Substantia nigra (tissue), 51 donors: ENCODE measurements at places on chromosomes 13 and 19.

DNA sequence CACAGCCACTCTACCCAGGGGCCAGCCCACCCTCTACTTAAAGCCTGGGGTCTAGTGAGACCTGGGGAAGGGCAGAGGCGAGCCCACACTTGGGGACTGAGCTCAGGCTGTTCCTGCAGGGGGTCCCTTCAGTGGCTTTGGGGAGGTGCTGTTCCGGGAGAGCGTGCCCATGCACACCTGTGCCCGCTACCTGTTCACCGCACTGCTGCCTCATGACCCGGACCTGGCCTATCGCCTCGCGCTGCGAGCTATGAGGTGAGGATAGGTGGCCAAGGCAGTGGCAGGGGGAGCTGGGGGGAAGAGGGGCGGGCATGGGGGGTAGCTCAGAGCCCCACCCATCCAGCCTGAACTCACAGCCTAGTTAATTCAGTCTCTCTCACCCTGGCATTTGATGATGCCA is 24.0 kb downstream of the ZSWIM4 start:
- no peak for DNase-seq

GRCh38 chr19:17394891-17395415 is 957 bp upstream of the CCDC194 start:
- DNase-seq = no peak

- no peak for DNase-seq
Observed at GRCh38 chr13:114157869-114158495, 21.1 kb upstream of the CFAP97D2 start.

- peak; percentile 84 for DNase-seq
Observed at GRCh38 chr19:2627319-2627829, 75.1 kb downstream of the GNG7 start.

- no peak for DNase-seq
Observed at GRCh38 chr19:50706387-50706786, 13.2 kb downstream of the SHANK1 start.

DNA sequence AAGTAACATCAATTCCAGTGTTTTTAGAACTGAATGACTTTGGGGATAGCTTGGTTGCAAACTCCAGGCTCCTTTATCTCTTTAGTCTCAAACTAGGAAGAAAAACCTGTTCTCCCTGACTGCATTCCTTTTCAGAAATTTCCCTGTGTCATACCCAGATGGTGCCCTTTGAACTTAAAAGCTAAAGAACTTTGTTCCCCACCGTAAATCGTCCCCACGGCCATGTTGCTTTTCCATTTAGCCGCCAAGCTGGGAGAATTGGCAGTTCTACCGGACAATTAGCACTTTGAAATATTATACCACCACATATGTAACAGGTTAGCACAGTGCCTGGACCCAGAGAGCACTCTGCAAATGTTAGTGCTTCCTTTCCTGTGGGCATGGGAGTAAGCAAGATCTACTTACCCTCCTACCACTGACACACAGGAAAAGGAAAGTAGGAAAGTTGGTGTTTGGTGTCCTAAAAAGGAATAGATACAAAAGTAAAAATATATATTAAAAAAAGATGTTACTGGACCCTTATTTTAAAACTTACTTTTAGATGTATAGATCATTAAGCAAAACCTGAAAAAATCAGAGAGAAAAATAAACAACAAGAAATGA is 191.9 kb upstream of the MIR17HG start:
- DNase-seq = no peak

- DNase-seq = no peak
Observed at GRCh38 chr13:71213252-71213821, 653.7 kb downstream of the DACH1 start.

DNA sequence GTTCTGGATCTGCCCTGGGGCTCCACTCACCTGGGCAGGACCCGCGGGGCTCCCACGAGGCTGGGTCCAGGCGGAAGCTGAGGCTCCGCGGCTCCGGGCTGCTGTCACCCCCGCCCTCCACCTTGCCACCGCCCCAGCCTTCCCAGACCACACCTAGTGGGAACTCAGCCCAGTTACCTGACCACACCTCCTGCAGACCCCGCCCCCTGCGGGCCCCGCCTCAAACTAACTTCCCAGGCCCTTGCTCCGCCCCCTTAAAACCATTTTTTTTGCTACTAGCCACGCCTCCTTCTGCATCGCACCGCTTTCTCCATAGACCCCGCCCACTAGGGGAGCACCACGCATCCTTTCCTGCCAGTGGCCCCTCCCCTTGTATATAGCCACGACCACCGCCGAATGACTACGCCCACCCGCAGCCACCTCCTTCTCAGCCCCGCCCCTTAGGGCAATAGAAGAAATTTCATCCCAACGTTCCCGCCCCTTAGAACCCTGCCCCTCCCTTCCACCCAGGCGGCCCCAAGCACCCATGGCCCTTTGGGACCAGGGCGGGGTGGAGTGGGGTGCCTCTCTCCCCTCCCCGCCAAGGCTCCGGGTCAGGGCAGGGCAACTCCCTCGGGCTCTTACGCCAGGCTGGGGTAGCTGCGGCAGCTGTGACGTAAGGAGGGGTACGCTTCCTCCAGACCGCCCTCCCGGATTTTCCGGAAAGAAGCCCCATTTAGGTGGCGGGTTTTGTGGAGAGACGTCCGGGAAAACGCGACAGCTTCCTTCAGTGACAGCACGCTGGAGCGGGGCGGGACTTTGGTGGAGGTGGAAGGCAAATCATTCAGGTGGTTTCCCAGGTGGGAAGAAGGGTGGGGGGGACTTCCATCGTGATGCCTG is at the start of gene SH2D3A:
TSS of gene SH2D3A (minus strand) at position 79 of the 879 bp plus-strand sequence. CDS start 3,687 bp downstream, outside the sequence.
- DNase-seq = no peak

DNA sequence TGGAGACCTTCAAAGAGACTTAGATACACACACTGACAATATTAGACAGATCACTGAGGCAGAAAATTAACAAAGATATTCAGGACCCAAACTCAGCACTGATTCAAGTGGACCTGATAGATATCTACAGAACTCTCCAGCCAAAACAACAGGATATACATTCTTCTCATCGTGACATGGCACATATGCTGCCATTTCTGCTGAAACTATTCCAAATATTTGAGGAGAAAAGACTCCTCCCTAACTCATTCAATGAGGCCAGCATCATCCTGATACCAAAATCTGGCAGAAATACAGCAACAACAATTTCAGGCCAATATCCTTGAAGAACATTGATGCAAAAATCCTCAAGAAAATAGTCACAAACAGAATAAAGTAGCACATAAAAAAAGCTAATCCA is 53.3 kb downstream of the TRPC4 start:
- no peak for DNase-seq

DNA sequence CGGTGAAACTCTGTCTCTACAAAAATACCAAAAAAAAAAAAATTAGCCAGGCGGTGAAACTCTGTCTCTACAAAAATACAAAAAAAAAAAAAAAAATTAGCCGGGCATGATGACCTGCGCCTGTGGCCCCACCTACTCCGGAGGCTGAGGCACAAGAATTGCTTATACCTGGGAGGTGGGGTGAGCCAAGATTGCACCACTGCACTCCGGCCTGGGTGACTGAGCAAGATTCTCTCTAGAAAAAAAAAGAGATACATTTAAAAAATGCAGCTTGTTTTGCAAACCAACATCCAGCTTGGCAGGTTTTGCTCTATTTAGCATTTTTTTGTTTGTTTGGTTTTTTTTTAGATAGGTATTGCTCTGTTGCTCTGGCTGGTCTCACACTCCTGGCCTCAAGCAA is 6.7 kb upstream of the PGPEP1 start:
- DNase-seq = no peak

- DNase-seq = no peak
Observed at GRCh38 chr19:14366529-14366928, 14.7 kb upstream of the ADGRE5 start.

- no peak for DNase-seq
Observed at GRCh38 chr13:110627351-110627750, 12.0 kb downstream of the NAXD start.

GRCh38 chr19:49056101-49056901 is 1.2 kb downstream of the CGB7 start:
- DNase-seq = no peak

GRCh38 chr19:4012092-4012974 is 4.8 kb downstream of the PIAS4 start:
- DNase-seq = no peak

GRCh38 chr19:55146078-55146704 is 2.8 kb downstream of the TNNT1 start:
- DNase-seq = no peak

- no peak for DNase-seq
Observed at GRCh38 chr19:4579389-4579788, 19.9 kb upstream of the SEMA6B start.

- no peak for DNase-seq
Observed at GRCh38 chr13:27790523-27790922, 1.8 kb upstream of the GSX1 start.

DNA sequence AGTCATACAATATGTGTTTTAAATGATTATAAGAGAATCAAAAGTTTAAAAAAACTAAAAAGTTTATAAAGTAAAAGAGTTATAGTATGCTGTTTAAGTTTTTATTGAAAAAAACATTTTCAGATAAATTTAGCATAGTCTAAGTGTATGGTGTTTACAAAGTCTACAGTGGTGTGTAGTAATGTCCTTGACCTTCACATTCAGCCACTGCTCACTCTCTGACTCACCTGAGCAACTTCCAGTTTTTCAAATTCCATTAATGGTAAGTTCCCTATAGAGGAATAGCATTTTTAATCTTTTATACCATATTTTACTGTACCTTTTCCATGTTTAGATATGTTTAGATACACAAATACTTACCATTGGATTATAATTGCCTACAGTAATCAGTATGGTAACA is 842.4 kb upstream of the KLHL1 start:
- DNase-seq = no peak

DNA sequence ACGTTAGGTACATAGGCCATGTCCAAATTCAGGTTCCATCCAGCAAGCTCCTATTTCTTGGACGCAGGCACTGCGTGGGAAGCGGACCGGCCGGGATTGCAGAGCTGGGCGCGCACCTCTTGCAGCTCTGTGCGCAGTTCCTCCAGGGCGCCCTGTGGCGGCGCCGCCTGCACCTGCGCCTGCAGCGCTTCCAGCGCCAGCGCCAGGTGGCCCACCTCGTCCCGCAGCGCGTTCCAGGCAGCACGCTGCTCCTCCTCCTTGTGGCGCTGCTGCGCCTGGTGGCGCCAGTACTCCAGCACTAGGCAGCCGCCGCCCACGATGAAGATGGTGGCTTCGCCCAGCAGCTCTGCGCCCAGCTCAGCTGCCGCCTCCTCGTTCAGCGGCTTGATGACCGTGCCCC is 31.1 kb downstream of the OPA3 start:
- no peak for DNase-seq

- no peak for DNase-seq
Observed at GRCh38 chr19:28403690-28404089, 809.3 kb downstream of the UQCRFS1 start.

- DNase-seq = no peak
Observed at GRCh38 chr19:49679771-49680413, 2.8 kb downstream of the PRMT1 start.

GRCh38 chr13:52845334-52845761 is 3.1 kb downstream of the PCDH8 start:
- no peak for DNase-seq

DNA sequence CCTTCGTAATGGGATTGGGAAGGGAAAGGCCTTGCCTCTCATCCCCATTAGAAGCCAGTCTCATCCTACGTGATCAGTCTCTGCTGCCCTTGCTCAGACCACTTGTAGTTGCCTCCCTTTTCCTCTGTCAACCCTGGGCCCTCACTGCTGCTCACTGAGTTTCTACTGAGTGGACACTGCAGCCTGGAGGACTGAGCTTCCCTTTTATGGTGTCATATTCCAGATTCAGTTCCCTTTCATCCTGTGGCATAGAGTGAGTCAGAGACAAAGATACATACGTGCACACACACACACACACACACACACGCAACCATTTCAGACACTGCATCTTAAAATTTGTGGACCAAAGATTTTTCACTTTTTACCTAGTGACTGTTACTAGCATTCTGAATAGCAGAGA is 56.6 kb downstream of the COG3 start:
- no peak for DNase-seq

DNA sequence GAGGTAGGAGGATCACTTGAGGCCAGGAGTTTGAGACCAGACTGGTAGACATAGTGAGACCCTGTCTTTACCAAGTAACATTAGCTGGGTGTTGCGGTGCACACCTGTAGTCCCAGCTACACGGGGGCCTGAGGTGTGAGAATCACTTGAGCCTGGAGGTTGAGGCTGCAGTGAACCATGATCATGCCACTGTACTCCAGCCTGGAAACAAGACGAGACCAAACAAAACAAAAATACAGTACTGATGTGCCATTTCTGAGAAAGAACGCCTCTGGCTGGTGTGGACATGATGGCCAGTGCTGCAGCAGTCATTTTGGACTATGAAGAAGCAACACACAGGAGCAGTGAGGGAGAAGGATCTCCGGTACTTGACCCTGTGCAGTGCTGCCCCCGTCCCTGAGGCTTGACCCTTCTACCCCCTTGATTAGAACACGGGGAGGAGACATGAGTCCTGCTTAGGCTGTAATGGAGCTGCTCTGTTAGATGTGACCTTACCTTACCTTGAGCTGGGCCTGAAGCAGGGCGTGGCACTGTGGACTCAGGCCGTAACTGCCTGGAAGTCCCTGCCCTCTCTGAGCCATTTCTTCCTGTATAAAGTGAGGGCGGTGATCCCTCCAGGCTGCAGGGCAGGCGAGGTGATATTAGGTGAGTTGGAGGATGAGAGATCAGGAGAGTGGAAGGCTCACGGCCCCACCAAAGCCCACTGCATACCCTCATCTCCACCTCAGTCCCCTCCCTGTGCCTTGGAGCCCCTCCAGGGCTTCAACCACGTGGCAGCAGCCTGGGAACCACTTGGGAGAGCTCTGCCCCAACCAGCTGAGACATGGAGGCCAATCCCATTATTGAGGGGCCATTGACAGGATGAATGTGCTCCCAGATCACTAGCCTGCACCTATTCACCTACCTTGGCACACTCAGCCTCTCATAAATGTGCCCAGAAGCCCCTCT is 5.9 kb downstream of the RPL18A start:
- no peak for DNase-seq

- no peak for DNase-seq
Observed at GRCh38 chr13:98476538-98476966, 100.4 kb downstream of the STK24 start.

- no peak for DNase-seq
Observed at GRCh38 chr13:85993567-85993966, 194.3 kb upstream of the SLITRK6 start.

- no peak for DNase-seq
Observed at GRCh38 chr13:35891507-35892441, 239.4 kb downstream of the DCLK1 start.

DNA sequence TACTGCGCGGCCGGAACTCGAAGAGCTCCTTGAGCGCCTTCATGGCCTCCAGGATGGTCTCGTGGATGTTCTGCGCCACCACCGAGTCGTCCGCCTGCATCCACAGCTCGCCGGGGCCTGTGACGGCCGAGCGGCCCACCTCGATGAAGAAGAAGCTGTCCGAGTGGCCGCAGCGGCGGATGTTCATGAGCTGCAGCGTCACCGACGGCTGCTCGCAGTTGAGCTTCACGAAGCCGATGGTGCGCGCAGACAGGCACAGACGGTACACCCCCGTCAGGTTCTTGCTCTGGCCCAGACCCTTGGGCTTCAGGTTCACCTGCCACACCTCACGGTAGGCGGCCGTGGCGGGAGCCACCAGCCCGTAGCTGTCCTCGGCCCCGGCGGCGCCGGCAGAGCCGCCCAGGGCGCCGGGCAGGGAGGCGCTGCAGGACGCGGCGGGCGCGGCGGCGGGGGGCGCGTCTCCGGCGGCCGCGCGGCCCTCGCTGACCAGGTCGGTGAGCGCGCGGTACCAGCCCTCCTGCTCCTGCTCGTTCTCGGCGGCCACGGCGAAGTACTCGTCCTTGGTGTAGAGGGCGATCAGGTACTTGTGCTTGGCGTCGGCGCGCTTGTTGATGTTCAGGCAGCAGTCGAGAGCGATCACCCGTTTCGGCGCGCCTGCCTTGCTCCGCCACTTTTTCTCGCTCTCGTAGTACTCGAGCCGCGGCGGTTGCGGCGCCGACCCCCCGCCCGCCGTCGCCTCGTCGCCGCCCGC is 1.1 kb downstream of the IRS2 start:
- DNase-seq = no peak
